ENCODE measurements at places on chromosomes 2 and 18. TPM values are rescaled to one million over a fixed set of nuclear protein-coding genes. Genes with fewer than 3 reads are reported as not detected.

The GALM gene
- polyA plus RNA-seq: 25.7 TPM

The GPBAR1 gene
- polyA plus RNA-seq: 1.7 TPM

The CHRNG gene
- not detected for polyA plus RNA-seq

DNA sequence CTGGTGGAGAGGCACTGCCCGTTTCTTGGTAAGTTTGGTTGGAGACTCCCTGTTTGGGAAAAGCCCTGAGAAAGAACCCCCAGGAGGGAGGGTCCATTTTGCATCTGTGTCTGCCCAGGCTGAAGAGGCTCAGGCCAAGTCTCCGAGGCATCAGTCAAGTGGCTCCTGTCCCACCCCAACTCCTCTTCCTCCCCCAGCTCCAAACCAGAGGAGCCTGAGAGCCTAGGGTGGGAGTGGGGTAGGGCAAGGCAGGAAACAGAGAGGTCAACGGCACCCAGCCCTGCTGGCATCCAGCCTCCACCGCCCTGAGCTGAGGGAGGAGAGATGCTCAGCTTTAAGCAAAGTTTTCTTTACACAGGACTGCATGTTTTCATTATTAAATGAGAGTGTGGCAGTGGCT, 38.2 kb downstream of the CYP27C1 start:
- no peak for DNase-seq

DNA sequence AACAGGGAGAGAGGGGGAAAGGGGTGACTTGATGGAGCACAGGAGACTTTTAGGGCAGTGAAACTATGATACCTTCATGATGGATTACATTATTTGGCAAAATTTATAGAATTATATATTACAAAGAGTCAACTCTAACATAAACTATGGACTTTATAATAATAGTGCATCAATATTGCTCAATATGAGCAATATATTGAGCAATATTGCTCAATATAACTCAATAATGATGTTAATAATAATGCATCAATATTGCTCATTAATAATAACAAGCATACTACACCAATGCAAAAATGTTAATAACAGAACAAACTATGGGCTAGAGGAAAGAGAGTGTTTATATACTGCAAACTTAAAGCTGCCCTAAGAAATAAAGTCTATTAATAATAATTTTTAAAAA, 3.1 kb upstream of the UNC80 start:
- no peak for DNase-seq

DNA sequence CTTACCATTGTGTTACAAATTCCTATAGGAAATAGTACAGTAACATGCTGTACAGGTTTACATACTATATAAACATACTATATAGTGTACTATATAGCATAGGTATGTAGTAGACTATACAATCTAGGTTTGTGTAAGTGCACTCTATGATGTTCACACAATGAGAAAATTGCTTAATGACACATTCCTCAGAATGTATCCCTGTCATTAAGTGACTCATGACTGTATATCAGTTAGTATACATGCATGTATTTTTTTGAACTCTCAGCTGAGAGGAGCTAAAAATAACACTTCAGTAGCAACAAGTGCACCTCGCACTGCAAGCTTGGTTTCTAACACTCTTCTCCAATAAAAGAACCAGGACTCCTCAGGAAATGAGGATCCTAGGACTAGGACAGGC, 19.5 kb upstream of the ASXL3 start:
- DNase-seq: no peak

DNA sequence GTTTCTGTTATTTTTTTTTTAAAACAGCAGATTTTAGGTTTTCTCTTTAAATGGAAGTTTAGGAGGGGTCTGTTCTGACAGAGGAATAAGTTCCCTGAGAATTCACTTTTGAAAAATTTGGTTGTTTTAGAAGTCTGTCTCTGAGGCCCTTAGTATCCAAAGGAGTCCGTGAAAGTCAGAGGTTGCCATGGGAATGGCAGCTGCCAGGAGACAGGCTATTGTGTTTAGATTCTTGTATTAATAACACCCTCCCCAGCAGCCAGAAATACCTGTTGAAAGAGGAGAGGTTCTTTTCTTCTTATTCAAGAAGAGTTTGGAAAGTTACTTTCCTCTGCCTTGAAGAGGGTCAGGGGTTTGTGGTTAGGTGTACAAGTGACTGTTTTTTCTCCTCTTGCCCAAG, 29.5 kb downstream of the TNP1 start:
- no peak for DNase-seq
